Activated T-cell treated with anti-CD3 and anti-CD28 coated beads, Interleukin-2, amount 50 U/mL, for 72 hours (primary cell): ENCODE measurements at places on chromosomes 7 and 10. TPM values are rescaled to one million over a fixed set of nuclear protein-coding genes. Genes with fewer than 3 reads are reported as not detected.

DENND11 gene
- total RNA-seq = 48.7 TPM

PDE6C gene
- total RNA-seq = not detected

ZNF862 gene
- total RNA-seq = 31.4 TPM

CYP2E1 gene
- 1.4 TPM for total RNA-seq

DNA sequence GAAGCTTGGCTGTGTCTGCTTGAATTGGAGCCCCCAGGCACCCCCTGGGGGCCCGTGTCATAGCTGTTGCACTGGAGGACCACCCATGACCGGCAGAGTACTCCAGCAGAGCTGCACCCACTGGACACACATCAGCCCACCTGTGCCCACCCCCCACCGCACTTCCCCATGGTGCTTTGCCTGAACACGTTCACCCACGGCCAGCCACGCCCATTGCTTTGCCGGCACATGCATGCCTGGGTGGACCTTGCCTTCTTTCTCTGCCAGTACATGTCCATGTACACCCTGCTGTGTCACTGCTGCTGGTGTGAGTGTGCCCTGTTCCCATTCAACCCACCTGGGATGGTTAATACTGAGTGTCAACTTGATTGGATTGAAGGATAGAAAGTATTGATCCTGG lies 88.7 kb downstream of the SAMD9 start:
- peaks cover 25% of the 10 kb centered on the region for H3K36me3 ChIP-seq
- no peak overlapping the region for H3K4me3 ChIP-seq
- H3K4me1 ChIP-seq = peaks cover 34% of the 10 kb centered on the region
- peaks cover 7% of the 10 kb centered on the region for H3K27me3 ChIP-seq

DNA sequence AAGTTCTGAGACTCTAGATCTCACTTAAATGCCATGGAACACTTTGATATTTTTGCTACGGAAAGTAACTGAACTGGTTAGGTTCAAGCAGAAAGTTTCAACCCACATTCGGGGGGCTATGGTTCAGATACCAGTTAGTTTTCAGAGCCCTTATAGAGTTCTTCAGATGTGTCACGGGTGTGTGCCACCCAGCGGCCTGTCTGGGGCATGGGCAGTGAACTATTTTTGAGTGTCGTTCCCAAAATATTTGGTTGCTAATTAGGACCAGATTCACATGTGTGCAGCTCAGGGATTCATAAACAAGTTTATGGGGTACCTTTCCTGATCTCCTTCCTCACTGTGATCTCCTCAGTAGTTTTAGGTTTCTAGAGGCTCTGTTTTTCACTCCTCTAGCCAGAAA lies 271.9 kb downstream of the C7orf25 start:
- H3K4me3 ChIP-seq = no peak overlapping the region
- H3K27ac ChIP-seq = no peak overlapping the region
- no peaks in the 10 kb centered on the region for H3K27me3 ChIP-seq
- DNase-seq = no peak
- H3K36me3 ChIP-seq = no peaks in the 10 kb centered on the region
- H3K4me1 ChIP-seq = no peaks in the 10 kb centered on the region

- DNase-seq = no peak
- no peak overlapping the region for H3K27ac ChIP-seq
- no peak overlapping the region for H3K4me3 ChIP-seq
Observed at GRCh38 chr10:70738761-70739121, 46.4 kb downstream of the TBATA start.

DNA sequence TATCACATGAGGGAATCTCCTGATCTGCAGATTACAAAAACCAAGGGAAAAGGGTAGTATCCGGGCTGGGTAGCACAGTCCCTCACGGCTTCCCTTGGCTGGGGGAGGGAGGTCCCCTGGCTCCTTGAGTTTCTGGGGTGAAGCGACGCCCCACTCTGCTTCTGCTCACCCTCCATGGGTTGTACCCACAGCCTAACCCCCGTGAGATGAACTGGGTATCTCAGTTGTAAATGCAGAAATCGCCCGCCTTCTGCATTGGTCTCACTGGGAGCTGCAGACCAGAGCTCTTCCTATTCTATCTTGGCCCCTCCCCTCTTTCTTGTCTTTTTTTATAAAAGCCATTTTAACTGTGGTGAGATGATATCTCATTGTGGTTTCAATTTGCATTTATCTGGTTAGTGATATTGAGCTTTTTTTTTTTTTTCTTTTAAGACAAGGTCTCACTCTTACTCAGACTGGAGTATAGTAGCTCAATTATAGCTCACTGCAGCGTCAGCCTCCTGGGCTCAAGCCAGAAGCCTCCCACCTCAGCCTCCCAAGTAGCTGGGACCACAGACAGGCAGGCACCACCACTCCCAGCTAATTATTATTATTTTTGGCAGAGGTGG lies 87.8 kb downstream of the ABCC2 start:
- peak overlapping the region; percentile 75 for H3K4me3 ChIP-seq
- H3K27ac ChIP-seq = peak overlapping the region; percentile 94
- DNase-seq = peak; percentile 71
